HEK293T (cell line): ENCODE measurements at places on chromosomes 5 and 9.

GRCh38 chr5:81751836-81752643 lies 1.1 kb upstream of the SSBP2 start:
- no peak for DNase-seq

GRCh38 chr5:90606539-90606938 lies 47.9 kb downstream of the ADGRV1 start:
- DNase-seq: no peak

DNA sequence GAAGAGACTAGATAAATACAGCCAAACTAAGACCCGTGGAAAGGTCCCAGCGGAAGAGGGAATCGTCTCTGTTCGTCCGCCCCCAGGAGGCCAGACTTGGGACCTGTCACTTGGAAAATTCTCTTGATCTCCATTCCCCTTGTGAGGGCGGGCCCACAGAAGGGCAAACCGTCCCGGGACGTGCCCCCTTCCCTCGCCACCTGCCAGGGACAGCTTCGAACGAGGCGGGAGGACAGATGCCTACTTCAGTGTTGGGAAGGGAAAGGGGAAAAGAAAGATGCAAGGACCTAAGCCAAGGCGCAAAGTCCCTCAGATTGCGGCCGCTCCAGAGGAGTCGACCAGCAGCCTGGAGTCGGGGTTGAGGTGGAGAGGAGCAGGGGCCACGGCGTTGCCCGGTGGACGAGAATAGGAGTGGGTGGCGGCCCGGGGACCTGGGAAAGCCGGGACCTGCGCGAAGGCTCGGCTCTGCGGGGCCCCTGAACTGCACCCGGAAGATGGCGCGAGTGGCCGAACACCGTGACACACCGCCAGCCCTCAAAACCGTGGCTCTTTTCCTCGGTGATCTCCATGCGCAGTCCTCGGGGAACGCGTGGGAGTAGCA lies 4.4 kb upstream of the EBF1 start:
- DNase-seq: no peak

GRCh38 chr5:164651546-164652275 lies 1146.3 kb downstream of the MAT2B start:
- no peak for DNase-seq

- no peak for DNase-seq
Observed at GRCh38 chr9:126550891-126551351, 62.8 kb upstream of the LMX1B start.

GRCh38 chr5:52269401-52269800 lies 518.3 kb upstream of the ITGA1 start:
- DNase-seq: no peak

- DNase-seq: no peak
Observed at GRCh38 chr9:95506428-95506677, 10.4 kb downstream of the PTCH1 start.

DNA sequence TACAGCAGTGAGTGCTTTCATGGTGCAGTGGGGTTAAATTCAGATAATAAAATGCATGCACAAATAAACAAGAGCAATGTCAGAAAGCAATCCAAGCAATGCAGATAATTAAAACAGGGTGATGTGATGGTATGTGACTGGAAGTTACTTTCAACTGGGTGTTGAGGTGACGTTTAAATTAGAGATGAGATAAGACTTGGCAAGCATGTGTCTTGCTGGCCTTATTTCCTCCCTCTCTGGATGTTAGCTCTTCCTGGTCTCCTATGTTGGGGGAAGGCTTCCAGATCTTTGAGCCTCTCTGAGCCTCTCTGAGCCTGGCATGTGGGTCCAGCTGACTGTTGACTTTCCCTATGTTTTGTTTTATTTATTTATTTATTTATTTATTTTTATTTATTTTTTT lies 54.4 kb downstream of the DOCK2 start:
- DNase-seq: no peak

DNA sequence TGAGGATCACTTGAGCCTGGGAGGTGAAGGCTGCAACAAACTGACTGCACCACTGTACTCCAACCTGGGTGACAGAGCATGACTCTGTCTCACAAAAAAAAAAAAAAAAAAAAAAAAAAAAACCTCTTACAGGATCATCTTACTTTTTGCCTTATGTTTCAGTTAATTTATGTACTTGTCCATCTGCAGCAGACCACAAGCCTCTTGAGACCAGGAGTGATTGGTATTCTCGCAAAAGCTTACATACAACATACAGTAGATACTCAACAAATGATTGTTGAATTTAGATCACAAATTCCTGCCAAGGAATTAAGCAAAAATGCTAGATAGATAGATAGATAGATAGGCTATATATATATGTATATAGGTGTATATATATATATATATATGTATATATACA lies 12.4 kb downstream of the CEMIP2 start:
- DNase-seq: no peak

GRCh38 chr5:158506648-158507047 lies 593.1 kb downstream of the EBF1 start:
- DNase-seq: no peak

GRCh38 chr9:109817846-109818472 lies 38.0 kb downstream of the PALM2AKAP2 start:
- peak; percentile 71 for DNase-seq

DNA sequence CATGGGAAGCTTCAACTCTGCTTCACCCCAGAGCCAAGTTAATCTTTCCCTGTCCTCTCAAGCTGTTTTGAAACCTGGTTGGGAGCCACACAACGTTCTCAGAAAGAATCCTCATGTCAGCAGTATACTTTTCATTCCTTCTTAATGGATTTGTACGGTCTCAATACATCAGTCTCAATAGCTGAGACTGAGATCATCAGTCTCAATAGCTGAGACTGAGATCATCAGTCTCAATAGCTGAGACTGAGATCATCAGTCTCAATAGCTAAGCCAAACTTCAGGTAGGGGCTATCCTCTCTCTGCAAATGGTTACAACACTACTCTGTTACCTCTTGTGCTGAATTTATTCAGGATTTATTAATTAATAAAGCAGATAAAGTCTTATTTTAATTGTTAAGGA lies 1317.4 kb upstream of the CDH9 start:
- DNase-seq: no peak

GRCh38 chr9:35731415-35732184 lies 395 bp downstream of the TLN1 start:
- no peak for DNase-seq

DNA sequence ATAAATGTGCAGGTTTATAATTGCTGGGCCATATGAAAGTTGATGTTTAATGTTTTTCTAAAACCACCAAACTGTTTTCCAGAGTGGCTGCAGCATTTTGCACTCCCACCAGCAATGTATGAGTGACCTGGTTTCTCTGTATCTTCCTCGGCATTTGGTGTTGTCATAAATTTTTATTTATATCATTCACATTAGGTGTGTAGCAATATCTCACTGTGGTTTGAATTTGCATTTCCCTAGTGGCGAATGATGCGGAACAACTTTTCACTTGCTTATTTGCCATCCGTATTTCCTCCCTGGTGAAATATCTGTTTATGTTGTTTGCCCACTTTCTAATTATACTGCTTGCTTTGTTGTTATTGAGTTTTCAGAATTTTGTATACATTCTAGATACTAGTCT lies 295.7 kb upstream of the TUT7 start:
- DNase-seq: no peak

- DNase-seq: no peak
Observed at GRCh38 chr9:129113645-129114304, 2.6 kb downstream of the PTPA start.

DNA sequence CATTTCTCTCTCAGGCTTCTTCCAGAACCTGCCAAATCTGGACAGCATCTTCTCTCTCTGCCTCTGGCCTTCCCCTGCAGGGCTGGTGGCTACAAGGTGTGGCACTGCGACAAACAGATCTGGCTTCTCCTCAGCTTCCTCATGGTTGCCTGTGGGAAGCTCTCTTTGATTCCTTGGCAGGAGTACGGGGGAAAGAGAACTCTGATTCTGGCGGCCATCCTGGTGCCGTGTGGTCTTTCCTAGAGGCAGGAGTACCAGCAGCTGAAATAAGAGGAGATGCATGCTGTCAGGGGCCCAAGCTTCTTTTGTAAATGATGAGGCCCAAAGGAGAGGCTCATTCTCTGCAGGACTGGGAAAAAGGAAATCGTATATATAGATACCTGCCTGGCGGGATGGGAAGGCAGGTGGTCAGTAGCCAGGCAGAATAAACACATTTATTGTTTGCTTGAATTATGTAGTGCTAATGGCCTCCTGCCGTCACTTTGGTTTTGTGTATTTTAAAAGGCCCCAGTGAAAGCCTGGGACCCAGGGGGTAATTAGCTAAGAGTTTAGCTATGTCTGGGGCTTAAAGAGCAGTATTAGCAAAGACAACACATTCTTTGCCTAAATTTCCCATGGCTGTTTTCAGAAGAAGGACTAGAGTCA lies at the start of gene CER1:
Gene CER1, minus strand, starts transcription at position 343 of the 645 bp plus-strand sequence. Its CDS starts 61 bp downstream, at position 282.
- DNase-seq: no peak

DNA sequence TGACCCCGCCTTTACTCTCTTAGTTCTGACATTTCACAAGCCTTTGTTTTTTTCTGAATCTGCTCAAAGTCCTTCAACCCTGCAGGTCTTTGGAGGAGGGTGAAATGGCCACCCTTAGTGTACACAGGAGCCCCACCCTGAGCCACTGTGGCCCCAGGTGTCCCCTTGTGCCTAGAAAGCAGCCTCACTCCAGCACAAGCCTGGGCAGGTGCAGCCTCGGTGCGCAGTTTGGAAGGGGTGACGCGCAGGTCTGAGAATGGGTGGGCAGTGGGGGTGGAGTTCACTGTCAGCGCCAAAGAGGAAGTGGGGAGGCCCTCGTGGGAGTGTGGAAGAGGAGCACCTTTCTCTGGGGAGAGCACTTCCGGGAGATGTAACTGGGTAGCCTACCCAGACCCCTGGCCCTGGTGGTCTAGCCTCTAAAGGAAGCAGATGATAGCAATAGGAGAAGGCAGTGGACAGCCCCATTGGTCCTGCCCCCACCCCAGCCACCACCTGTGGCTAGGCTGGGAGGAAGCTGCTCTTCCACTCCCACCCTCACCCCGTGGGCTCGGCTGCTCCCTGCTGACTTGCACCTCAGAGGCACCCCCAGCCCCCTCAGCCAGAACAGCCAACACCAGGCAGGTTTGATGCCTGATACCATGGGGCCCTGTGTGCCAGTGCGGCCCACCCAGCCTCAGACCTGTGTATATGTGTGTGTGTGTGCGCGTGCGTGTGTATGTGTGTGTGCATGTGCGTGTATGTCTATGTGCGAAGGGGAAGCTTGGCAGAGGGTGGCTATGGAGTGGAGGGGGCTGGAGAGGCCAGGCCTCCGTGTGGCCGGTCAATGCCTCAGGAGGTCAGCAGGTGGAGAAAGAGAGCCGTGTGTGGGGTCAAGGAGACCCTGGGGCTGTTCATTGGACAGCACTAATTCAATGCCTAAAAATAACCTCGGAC lies 16.8 kb upstream of the DAB2IP start:
- DNase-seq: peak; percentile 60

DNA sequence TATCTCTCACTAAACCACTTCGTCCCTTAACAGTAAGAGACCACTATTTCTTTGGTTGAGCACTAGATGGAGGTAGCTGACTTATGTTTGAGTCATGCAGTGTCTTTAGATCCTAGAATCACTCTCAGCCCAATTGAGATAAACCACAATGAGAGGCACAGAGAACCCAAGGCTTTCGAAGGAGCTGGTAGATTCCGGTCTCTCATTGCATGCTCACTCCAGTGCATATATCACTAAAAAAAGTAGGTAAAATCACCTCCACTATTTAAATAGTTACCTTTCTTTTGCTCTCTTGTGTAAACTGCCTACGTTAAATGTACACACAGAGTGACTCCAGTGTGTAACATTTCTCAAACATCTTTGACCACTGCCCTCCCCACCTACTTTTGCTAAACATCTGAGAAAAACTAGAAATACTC lies 27.6 kb downstream of the ACTL7A start:
- no peak for DNase-seq

GRCh38 chr9:20662156-20662555 lies 21.9 kb upstream of the FOCAD start:
- no peak for DNase-seq

DNA sequence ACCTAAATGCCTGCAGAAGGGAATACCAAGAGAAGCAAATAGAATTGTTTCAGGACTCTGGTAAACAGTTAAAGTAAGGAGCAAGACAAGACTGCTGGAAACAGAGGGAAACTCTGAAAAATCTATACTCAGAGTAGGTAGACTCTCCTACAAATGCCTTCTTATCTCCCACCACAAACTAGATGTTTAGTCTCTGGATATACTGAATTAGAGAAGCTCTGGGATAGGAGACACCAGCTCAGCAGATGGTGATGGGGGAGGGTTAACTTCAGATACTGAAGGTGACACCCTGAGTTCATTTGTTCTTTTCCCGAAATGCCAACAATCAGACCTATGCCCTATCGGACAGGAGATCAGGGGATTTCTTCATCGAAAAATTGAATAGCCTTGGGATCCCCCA lies 54.1 kb upstream of the CHD1 start:
- no peak for DNase-seq

GRCh38 chr5:142520885-142521284 lies 165.0 kb downstream of the FGF1 start:
- DNase-seq: no peak

GRCh38 chr9:104276709-104277245 lies 182.7 kb downstream of the SMC2 start:
- DNase-seq: no peak

GRCh38 chr9:121182101-121182836 lies 19.4 kb downstream of the RAB14 start:
- DNase-seq: no peak

- peak; percentile 71 for DNase-seq
Observed at GRCh38 chr5:129767927-129768380, 20.1 kb downstream of the MINAR2 start.

DNA sequence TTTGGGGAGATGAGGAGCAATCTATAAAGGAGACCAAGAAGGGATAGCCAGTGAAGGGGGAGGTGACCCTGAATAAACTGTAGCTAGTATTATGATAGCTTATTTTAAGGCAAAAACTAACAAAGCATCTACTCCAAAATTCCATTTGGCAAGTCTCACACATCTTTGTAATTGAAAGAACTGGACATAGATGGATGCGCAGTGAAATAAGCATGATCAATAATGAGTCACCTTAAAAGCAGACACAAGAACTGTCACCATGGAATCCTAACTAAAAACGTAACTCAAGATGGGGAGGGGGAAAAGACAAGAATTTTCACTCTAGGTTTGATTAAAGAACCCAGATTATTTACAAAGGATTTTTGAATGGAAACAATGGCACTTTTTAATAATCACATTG lies 164.5 kb downstream of the MED27 start:
- DNase-seq: no peak

DNA sequence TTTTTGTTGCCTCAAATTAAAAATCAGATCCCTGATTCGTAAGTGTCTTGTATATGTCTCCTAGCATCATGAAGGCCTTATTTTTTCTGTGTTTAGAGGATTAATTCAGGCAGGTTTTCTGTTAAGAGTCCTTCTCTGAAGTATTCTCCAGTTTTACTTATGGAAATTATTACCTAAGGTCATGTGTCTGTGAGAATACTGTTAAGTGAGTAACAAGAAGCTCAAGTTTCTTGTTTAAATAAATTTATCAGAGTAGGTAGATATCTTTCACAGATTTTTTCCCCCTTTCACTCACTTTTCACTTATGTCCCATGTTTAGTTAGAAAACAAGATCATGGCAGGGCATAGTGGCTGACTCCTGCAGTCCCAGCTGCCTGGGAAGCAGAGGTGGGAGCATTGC lies 233.6 kb downstream of the KDM4C start:
- no peak for DNase-seq
